WTC11 (cell line): ENCODE measurements at places on chromosomes 13 and 19.

GRCh38 chr19:46429999-46430398 is 1.3 kb upstream of the PNMA8C start:
- no peak for DNase-seq

GRCh38 chr19:47075941-47076340 is 27.5 kb upstream of the TMEM160 start:
- DNase-seq = no peak

DNA sequence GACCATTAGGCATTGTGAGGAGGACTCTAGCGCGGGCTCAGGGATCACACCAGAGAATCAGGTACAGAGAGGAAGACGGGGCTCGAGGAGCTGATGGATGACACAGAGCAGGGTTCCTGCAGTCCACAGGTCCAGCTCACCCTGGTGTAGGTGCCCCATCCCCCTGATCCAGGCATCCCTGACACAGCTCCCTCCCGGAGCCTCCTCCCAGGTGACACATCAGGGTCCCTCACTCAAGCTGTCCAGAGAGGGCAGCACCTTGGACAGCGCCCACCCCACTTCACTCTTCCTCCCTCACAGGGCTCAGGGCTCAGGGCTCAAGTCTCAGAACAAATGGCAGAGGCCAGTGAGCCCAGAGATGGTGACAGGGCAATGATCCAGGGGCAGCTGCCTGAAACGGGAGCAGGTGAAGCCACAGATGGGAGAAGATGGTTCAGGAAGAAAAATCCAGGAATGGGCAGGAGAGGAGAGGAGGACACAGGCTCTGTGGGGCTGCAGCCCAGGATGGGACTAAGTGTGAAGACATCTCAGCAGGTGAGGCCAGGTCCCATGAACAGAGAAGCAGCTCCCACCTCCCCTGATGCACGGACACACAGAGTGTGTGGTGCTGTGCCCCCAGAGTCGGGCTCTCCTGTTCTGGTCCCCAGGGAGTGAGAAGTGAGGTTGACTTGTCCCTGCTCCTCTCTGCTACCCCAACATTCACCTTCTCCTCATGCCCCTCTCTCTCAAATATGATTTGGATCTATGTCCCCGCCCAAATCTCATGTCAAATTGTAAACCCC is 2.8 kb upstream of the CEACAM5 start:
- peak; percentile 77 for DNase-seq

GRCh38 chr13:113442354-113442984 is 10.8 kb downstream of the ADPRHL1 start:
- DNase-seq = no peak

DNA sequence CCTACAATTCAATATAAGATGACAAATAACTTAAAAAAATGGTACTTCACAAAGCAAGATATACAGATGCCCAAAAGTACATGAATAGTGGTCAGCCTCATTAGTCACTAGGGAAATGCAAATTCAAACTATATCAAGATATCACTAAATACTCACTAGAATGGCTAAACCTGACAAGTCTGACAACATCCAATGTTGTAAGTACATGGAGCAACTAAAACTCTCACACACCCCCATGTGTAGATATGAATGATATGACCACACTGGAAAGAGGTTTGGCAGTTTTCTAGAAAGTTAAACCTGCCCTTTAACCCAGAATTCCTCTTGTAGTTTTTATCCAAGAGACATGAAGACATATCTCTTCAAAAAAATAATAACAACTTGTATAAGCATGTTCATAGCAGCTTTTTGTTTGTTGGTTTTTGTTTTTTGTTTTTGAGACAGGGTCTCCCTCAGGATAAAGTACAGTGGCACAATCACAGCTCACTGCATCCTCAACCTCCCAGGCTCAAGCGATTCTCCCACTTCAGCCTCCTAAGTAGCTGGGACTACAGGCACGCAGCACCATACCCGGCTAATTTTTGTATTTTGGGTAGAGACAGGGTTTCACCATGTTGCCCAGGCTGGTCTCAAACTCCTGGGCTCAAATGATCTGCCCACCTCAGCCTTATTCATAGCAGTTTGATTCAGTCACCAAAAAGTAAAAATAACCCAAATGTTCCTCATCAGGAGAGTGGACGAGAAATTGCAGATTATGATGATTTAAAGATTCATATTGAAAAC is 55.1 kb downstream of the RFX2 start:
- DNase-seq = no peak

DNA sequence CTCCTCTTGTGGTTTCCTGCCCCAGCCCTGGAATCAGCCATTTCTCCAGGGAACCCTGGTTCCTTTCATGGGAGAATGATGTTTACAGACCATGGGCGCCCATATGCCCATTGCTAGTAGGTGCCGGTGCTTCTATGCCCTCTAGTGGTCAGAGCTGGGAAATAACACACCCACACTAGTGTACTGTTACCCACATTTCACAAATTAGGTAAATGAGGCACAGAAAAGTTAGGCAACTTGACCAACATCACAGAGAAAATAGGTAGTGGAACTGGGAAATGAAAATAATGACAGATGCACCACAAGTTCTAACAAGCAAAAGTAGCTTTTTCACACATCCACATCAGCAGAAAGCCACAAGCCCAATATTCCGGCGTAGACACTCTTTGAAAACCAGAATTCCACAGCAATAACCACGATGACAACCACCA is 1.3 kb upstream of the CEACAM3 start:
- DNase-seq = peak; percentile 76

DNA sequence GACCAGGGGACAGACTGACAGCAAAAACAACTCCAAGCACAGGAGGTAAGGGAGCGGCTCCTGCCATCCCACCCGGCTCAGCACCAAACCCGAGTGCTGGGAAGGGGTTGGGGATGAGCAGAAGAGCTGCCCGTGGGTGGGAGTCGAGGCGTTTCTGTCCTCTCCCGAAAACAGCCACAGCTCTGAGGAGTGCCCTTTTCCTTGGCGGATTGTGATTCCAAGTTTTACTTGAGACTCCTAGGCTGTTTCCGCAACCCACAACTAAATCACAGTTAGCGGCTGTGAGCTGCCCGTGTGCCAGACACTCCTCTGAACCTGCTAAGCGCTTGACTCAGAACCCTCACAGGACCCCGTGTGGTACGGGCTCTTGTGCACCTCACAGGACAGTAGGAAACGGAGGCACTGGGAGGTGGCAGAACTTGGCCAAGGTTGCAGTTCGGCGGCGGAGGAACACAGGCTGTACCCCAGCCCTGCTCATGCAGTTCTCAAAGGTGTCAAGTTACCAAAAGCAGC is 21.4 kb downstream of the CFAP97D2 start:
- no peak for DNase-seq

DNA sequence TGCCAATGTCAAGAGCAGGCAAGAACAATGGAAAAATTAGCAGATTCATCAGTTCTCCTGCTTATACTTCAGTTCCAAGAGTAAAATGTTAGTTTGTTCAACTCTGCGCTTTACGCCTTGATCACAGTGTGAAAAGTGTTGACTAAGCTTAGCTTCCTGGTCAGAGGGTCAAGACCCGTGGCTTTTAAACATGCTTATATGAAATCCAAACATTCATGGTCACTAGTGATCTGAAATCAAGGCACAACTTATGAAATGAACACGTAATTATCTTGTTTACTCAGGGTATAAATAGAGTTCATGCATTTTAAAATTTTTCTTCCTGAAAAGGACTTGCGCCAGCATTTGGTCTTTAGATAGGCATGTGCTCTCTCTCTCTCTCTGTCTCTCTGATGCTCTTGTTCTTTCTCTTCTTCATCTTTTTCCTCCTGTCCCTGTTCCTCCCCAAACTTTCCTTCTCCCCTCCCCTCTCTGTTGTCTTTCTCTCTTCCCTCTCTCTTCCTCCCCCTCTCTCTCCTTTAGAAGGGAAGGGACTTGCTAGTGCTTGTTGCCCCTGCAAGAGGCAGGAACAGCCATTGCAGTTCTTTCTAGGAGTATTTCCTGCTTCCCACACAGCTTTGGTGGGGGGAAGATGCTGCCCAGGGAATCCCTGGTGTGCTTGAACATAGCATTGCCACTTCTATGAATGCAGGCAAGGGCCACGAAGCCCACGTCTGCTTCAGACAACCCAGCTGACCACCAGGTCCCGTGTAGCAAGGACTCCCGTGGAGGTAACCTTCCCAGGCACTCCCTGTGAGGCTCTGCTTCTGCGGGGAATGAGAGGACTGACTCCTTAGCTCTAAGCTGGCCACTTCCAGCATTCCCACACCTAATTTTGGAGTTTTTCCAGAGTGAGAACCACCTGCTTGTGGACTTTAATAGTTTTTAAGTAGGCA is 7.1 kb upstream of the ZNF536 start:
- DNase-seq = no peak

DNA sequence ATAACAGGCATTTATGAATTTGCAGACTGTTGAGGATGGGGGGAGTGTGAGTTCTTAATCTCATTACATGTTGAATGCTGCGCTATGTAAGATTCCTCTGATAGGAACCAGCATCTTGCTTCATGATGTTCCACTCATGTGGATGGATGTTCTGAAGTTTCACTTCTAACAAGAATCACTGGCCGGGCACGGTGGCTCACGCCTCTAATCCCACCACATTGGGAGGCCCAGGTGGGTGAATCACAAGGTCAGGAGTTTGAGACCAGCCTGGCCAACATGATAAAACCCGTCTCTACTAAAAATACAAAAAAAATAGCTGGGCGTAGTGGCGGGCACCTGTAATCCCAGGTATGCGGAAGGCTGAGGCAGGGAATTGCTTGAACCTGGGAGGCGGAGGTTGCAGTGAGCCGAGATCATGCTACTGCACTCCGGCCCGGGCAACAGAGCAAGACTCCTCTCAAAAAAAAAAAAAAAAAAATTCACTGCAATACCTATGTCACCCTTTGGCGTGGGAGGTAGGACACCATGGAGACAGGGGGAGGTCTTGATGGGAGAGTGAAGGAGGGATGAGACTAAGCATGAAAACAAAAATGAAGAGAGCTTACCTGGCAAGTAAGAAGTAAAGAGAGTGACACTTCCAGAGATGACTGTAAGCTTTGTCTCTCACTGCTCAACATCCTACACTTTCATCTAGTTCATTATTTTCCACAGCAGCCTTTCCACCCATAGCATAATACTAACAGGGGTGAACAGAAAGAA is 133.0 kb downstream of the DCT start:
- DNase-seq = no peak

- DNase-seq = no peak
Observed at GRCh38 chr13:96398486-96398885, 308.6 kb downstream of the HS6ST3 start.

GRCh38 chr13:94195715-94196114 is 283.8 kb downstream of the DCT start:
- no peak for DNase-seq

DNA sequence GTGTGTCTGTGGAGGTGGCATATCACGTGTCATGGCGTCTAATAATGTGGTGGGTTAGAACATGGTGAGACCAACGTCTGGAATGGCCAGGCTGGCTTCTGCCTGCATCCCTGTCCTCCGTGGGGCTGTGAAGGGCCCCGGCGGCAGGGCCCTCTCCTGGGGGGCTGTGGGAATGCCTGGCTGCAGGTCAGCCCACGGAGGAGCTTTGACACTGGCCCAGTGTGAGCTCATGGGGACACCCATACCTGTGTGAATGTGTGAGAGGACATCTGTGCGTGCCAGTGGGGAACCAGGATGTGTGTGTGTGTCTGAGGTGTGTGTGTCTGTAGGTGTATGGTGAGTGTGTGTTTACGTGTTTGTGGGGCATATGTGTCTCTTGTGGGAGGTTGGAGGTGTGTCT is 300.1 kb downstream of the TEX29 start:
- no peak for DNase-seq

GRCh38 chr13:91531646-91532045 is 133.2 kb downstream of the GPC5 start:
- DNase-seq = no peak

- DNase-seq = no peak
Observed at GRCh38 chr13:44894001-44894770, 95.1 kb downstream of the NUFIP1 start.

DNA sequence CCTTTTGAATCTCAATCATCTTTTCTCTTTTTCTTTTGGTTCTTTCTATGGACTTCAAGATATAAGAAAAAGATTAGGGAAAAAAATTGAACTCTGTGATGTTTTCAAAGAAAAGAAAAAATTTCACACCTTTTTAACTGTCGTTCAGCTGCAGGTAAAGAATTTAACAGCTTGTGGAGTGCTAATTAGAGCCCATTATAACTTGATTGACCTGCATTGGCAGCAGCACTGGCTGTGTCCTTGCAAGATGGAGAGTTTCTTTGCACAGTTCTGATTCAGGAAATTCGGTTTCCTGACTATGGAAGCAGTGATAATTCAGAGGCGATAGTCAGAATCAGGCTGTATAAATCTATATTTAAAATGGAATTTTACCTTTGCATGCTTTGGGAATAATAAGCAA is 183.2 kb upstream of the DACH1 start:
- DNase-seq = no peak

- no peak for DNase-seq
Observed at GRCh38 chr13:34108410-34108809, 290.5 kb downstream of the RFC3 start.

DNA sequence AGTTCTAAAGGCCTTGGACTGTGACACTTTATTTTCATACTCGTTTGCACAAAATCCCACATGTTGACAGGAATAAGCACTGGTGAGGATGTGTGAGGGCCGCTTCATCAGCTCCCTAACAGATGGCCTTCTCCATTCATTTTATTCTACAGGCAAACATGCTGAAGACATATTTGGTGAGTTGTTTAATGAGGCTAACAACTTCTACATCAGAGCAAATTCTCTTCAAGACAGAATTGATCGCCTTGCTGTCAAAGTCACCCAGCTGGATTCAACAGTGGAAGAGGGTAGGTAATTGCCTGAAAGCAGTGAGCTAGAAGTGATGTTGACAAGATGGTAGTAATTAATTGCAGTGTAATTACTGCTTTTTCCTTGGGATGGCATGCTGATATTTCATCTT is 95.7 kb downstream of the GPR12 start:
- DNase-seq = no peak

DNA sequence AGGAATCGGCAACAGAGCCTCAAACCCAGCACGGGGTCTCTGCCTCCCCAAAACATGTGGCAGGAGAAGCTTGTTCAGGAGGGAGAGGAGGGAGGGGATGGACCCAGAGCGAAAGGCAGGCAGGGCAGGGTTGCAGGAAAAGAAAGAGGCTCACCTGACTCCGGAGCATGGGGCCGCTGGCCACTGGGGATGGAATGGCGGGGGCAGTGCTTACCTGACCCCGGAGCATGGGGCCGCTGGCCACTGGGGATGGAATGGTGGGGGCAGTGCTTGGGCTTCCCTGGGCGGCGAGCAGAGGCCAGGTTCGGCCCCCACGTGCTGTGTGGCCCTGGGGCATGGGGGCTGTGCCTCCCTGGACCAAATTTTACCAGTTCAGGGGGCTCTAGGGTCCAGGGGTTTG is 13.3 kb upstream of the CELF5 start:
- DNase-seq = no peak

- DNase-seq = no peak
Observed at GRCh38 chr19:58382997-58383603, 2.3 kb upstream of the ZNF837 start.

- DNase-seq = no peak
Observed at GRCh38 chr19:48661711-48662090, 11.1 kb downstream of the NTN5 start.

DNA sequence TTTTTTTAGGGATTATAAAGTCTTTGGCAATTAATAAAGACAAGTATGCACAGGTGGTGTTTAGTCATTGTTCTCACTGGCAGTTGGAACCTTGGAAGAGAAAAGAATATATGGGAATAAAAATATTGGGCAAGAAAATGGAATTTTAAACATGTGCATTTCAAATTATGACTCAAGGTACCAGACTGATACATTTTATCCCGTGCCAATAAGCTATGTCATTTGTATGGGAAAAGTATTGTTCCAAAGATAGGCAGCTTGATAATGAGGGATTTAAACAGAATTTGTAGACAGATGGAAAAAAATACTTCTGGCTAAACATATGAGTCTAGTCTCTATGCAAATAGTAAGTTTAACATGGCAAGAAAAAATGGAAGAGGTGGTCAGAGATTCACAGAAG is 169.5 kb upstream of the UFM1 start:
- no peak for DNase-seq
